CD4-positive, alpha-beta T cell treated with Interferon gamma for 1 hour (primary cell): ENCODE measurements at places on chromosomes 12 and 14.

DNA sequence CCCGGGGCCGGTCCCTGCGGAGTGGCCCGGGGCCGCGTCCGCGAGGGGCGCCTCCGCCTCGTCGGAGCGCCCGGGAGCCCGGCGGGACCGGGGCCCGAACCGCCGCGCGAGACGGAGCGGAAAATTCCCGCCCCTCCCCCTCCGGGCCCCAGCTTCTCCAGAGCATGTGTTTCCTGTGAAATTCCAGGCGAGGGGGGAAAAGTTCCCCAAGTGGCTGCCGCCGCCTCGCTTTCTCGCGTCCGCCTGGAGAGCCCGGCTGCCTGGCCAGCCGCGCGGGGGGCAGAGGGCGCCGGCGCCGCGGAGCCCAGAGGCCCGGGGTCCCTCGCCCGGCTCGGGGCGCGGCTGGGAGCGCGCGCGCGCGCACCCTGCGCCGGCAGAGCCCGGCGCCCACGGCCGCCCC lies 904 bp downstream of the CACNA1C start:
- DNase-seq = no peak

DNA sequence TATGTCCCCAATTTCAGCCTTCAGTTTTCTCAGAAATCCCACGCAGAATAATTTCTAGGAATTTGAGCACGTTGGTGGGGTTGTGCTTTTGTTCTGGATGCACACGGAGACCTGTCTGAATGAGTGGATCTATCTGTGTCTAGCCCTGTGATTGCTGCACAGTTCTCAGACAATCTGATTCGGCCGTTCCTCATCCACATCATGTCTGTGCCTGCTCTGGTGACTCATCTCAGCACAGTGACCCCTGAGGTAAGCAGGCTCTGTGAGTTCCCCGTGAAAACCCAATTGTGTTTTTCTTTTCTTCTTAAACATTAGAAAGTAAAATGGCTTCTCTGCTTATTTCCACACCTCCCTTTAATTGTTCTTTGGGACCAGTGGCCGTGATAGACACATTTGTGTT lies 20.2 kb downstream of the UBE3B start:
- DNase-seq = no peak

DNA sequence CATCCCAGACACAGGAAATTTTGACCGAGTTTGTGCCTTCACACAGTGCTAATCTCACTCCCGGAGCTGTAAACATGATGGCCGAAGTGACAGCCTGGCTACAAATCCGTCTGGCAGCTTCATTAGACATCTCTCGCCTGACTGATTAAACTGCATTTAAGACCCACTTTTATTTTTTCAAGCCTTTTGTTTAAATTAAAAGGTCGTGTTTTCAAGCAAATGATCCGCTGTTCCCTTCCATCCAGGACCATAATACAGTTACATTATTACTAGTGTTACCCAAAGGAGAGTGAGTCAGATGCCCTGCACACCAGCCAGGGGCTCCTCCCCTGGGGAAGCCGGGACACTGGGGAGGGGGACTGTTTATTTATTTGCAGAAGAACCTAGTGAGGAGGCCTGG lies 200.2 kb downstream of the EXOC5 start:
- DNase-seq = no peak

DNA sequence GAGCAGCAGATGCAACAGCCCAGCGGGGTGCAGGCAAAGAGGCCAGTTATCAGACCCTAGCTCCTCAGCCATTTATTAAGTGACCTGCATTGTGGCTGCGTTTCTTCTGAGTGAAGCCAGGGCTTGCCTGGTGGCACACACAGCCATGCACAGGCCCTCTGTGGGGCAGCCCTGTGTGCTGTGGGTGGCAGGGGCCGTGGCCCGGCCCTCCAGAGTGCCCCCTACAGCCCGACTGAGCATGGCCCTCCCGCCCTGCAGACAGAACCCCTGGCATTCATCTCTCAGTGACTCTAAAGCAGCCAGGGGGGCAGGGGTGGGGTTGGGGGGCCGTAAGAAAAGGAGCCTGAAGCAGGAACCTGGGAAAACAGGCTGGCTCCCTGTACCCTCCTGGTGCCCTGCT lies 226.0 kb upstream of the PWP1 start:
- DNase-seq = no peak

DNA sequence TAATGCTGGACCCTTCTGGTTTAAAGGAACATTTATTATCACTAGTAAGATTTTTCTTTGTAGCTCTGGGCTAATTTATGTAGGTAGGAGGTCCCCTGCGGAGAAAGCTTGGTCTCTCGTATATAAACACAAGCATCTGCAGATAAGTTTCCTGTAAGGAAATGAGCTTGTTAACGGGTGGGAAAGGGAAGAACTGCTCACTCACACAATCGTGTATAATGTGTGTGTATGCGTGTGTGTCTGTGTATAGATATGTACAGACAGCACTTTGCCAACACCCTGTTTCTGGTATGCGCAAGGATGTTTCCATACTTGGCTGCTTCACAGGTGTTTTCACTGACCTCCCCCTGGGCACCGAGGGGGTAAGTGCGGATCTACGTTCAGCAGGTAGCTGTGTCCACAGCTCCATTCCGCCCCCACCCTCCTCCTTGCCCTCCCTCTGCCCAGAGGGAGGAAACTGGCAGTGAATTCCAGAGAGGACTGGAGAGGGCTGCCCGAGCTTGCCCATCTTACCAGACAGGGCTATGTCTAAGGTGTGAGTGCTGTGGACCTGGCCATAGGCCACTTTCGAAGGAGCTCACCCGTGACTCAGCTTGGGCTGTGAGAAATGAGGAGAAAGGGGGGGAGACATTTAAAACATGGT lies 65.2 kb downstream of the NINJ2 start:
- DNase-seq = no peak

GRCh38 chr12:25708661-25709060 lies 155.6 kb upstream of the LMNTD1 start:
- no peak for DNase-seq

DNA sequence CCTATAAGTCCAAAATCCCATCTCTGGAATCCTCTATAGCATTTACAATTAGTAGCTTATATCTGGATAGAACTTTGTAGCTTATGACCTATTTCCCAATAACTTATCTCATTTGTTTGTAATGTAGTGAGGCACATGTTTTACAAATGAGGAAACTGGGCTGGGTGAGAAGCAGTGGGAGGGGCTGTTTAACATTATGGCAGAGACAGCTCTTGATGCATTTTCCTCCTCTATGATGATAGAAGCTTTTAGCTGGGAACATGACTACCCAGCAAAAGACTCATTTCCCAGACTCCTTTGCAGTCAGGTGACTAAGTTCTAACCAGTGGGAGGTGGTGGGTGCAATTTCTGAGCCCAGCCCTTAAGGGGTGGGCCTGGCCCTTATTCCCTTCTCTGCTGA lies 179.7 kb downstream of the TTC8 start:
- no peak for DNase-seq

DNA sequence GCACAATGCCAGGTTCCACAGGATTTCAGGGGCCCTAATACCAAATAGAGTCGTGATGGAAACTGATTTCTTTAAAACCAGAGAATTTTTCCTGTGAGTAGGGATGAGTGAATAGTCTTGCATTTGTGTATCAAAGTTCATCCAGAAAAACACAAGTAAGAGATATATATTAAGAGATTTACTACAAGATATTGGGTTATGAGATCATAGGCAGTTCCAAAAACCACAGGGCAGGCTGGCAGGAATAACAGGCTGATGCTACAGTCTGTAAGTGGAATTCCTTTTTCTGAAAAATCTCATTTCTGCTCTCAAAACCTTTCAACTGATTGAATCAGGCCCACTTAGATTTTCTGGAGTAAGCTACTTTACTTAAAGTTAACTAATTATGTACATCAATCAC lies 1756.2 kb upstream of the SEL1L start:
- DNase-seq = no peak

- no peak for DNase-seq
Measured at GRCh38 chr12:111578971-111579340, 20.2 kb downstream of the ATXN2 start.

GRCh38 chr14:53979113-53979681 lies 22.6 kb upstream of the BMP4 start:
- no peak for DNase-seq

GRCh38 chr14:23931721-23932289 lies 21.8 kb upstream of the DHRS4 start:
- DNase-seq = no peak

- DNase-seq = no peak
Measured at GRCh38 chr14:46378248-46378647, 273.3 kb downstream of the RPL10L start.

GRCh38 chr12:87846045-87846444 lies 183.2 kb downstream of the C12orf50 start:
- DNase-seq = no peak
